Right forelimb (tissue), 1 donor: ENCODE measurements at places on chromosomes 2 and 18.

GRCh38 chr2:54578648-54579045, 122.5 kb downstream of the SPTBN1 start:
- DNase-seq: no peak

- peak; percentile 86 for DNase-seq
Observed at GRCh38 chr2:39227628-39228412, 15.9 kb downstream of the CDKL4 start.

DNA sequence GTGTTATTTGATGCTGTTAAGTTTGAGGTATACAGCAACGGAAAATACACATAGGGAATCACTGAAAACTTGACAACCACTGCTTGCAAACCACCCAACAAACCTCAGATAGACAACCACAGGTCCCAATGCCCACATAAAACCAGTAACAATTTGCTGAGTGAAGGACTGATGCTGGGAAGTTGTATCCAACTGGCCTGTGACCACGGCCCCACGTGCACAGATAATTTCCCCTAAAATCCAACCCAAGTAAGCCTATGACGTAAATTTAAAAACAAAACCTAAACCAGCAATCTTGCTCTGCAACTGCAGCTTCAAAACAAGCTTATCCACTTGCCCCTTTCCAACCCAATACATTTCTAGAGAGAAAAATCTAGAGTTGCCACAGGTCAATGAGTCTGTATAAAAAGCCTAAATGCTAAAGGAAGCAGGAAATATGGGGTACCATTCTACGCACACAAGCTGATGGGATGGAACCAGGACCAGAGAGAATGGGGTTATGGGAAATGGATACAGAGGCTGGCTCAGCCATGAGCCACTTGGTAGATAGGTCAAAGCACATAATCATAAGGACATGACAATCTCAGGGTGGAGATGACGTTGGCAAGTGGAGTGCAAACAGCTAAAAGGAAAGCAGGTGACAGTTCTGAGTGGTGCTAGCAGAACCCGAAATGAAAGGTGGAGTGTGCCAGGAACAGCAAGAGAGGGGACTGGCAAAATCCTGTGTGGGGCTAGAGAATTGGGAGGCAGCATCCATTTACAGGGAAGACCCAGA, 27.8 kb upstream of the CREB1 start:
- no peak for DNase-seq

- DNase-seq: no peak
Observed at GRCh38 chr2:102439065-102439695, 16.2 kb downstream of the IL18RAP start.

DNA sequence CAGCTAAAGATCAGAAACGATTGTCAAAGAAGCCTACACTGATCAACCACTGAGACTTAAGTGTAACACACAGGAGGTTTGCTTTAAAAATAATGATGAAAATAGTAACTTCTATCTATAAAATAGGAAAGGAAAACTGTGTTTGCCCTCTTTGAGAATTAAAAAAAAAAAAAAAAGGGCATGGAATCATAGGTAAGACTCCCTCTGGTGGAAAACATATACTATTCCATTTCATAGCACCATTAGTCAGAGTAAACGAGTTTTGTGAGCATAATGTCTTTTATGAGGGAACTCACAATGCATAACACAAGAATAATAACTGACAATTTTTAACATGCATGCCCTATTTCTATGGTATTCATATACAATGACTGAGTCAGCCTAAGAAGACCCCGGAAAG, 36.3 kb downstream of the SLC35F5 start:
- no peak for DNase-seq

DNA sequence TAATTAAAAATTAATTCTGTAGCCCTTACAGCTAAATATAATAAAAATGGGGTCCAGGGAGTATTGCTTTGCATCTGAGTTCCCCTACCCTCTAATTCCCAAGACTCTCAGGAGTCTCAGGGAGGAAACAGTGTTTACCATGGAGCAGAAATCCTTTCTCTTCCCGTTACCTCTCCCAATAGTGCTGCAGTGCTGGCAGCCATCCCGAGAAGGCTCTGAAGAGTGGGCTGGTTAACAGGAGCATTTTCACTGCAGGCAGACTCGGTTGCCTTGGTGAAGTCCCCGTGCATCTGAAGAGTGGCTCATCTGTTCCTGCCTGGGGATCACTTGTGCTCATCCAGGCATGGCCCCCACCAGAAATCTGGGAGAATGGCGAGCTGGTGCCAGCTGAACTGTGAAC, 41.8 kb upstream of the TMEM178A start:
- peak; percentile 57 for DNase-seq

GRCh38 chr2:220000080-220000479, 372.6 kb downstream of the SLC4A3 start:
- DNase-seq: no peak

DNA sequence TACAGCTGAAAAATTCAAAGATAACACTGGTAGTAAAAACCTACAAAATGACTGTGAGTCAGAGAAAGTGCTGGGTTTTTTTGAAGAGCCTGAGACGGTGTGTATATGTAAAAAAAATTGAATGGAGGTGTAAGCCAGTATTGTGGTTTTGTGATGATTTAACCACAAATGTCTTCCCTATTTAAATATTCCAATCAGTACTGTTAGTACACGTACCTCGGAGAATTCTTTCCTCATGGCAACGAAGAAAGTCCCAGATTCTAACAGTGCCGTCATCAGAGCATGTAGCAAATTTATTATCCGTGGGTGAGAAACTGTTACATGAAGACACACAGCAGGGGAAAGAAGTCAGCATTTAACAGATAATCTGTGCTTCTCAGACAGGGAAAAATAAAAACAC, 48.1 kb downstream of the WDR33 start:
- DNase-seq: no peak

DNA sequence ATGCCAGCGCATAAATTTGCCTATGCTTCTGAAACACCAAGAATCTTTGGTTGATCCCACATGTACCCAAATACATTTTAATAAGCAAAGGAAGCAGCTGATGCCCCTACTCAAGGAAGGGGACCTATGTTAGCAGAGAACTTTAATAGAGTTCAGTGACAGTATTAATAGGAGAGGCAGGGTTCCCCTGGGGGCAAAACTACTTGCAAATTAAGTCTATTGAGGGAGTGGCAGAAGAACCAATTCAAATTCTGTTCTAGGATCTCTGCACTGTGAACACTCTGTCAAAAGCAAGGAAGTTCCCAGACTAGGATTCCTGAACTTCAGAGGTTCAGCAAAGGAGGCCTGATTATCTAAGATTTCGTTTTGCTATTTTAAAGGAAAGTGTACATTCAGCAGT, 47.5 kb downstream of the EPB41L3 start:
- no peak for DNase-seq

DNA sequence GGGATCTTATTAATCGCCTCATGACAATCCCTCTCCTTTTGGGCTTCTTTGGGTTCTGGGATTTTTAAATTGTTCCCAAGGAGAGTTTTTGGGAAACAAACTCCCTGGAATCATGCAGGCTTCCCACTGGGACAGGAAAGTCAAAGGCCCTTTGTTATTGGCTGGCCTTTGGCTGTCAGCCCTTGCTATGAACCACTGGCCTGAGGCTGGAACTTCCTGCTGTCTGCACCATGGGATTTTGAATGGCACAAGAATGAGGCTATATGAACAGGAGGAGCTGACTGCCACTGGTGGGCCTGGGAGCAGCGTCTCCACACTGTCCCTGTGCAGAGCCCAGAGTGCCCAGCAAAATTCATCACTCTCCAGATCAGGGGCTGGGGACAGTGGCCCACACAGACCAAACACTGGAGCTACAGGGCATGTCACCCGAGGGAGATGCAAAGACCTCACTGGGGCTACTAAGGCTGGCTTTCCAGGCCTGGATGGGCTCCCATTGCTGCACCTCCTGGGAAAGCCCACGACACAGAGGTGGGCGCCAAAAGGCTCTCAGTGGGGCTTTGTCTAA, 35.7 kb downstream of the STEAP3 start:
- peak; percentile 44 for DNase-seq

- DNase-seq: no peak
Observed at GRCh38 chr2:152525277-152525838, 190.4 kb downstream of the FMNL2 start.

- no peak for DNase-seq
Observed at GRCh38 chr2:222656526-222657446, 894 bp upstream of the FARSB start.

GRCh38 chr2:219676586-219676985, 49.2 kb downstream of the SLC4A3 start:
- DNase-seq: no peak
